ENCODE measurements at places on chromosomes 7 and 10. TPM values are rescaled to one million over a fixed set of nuclear protein-coding genes. Genes with fewer than 3 reads are reported as not detected.

FASTK gene
- total RNA-seq, result 114 TPM

NCF1 gene
- total RNA-seq, result 3.1 TPM

ZP3 gene
- total RNA-seq, result 0.94 TPM

CCDC3 gene
- total RNA-seq, result 7.8 TPM

BZW2 gene
- 69.0 TPM for total RNA-seq

UPK3BL2 gene
- 19.5 TPM for total RNA-seq

GPR26 gene
- total RNA-seq, result not detected

SLC13A1 gene
- not detected for total RNA-seq

DNA sequence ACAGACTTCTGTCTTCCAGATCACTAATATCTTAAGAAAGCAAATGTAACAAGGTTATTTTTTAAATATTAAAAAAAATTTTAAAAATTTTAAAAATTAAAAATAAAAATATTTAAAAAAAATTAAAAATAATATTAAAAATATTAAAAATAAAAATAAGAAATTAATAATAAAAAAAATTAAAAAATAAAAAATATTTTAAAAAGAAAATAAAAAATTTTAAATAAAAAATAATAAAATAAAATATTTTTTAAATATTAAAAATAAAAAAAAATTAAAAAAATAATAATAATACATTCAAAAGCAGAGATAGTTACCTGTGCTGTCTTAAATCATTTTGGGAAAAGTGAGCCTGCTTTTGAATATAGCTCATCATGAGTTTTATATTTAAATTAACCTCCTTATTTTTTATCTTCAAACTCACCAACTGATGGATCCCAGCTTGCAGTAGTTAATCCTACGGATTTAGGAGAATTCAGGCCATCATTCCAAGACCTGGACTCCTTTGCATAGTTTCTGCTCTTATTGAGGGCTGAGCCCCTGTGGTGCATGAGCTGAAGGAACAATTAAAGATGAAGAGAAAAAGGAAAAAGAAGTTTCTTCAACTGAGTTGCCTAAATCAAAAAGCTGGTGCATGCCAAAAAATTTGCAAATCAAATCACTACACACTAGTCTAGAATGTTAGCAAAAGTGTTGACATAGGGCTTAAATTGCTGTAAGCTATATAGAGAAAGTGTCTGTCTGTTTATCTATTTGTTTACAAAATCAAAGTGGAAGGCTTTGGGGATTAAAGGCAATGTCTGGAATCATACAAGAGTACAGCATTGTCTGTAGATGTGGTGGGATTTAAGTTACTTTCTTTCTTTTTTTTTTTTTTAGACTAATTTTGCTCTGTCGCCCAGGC is 50.5 kb upstream of the ZNF438 start:
- DNase-seq, result no peak

Data from thyroid gland (tissue), 4 donors.